ENCODE measurements at places on chromosomes 13 and 19.

DNA sequence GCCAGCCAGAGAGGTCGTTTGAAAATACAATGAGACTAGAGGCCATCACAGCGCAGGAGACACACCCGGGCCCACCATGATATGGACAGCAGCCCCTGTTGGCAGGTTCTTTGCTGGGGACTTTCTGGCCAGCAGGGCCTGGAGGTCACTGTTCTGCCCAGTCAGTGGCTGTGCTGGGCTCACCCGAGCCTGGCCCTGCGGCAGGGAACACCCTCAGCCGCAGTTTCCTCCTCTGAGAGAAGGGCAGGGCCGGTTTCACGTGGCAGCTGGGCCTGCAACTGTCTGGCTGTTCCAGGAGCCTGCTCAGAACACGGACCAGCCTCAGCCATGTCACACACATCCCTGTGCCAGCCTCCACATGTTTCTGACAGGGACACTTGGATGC lies 39.4 kb downstream of the ADPRHL1 start:
- DNase-seq: no peak

- peak; percentile 95 for DNase-seq
Observed at GRCh38 chr19:8444677-8445487, at the start of gene HNRNPM. Gene HNRNPM (plus strand): TSS chr19:8444975. CDS start chr19:8444999, 24 bp downstream.

- DNase-seq: no peak
Observed at GRCh38 chr19:31057476-31057875, 291.8 kb downstream of the TSHZ3 start.

DNA sequence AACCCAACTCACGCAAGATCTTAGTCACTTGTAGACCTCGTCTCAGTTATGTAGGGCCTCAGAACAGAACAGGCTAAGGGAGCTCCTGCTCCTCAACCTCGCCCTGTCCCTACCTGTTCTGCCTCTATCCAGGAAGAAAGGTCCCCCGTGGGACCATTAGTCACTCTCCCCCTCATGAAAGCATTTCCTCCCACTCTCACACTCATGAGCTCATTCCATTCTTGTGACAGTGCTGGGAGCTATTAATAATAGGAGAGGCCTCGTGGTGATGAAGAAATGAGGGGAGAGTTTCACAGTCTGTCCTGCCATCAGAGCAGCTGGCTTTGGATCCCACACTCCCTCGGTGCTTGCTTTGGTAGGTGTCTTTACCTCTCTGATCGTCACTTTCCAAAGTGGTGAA lies 10.2 kb downstream of the PPP2R1A start:
- no peak for DNase-seq

DNA sequence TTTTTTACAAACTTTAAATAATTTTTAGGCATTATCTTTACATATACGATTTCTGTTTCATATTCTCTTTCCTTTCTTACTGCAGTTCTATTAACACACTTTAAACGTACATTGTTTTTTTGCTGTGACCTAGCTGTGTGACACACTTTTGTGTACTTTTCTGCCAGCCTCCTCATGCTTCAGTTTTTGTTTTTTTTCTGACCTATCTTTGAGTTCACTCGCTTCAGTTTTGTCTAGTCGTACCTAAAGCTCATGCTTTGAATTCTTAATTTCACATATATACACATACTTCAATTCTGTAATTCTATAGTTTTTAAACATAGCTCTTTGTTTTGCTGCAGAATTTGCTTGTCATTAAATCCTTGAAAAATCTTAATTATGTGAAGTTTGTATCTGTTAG lies 150.4 kb downstream of the PDS5B start:
- no peak for DNase-seq

GRCh38 chr19:6225232-6225865 lies 54.4 kb downstream of the MLLT1 start:
- DNase-seq: no peak

DNA sequence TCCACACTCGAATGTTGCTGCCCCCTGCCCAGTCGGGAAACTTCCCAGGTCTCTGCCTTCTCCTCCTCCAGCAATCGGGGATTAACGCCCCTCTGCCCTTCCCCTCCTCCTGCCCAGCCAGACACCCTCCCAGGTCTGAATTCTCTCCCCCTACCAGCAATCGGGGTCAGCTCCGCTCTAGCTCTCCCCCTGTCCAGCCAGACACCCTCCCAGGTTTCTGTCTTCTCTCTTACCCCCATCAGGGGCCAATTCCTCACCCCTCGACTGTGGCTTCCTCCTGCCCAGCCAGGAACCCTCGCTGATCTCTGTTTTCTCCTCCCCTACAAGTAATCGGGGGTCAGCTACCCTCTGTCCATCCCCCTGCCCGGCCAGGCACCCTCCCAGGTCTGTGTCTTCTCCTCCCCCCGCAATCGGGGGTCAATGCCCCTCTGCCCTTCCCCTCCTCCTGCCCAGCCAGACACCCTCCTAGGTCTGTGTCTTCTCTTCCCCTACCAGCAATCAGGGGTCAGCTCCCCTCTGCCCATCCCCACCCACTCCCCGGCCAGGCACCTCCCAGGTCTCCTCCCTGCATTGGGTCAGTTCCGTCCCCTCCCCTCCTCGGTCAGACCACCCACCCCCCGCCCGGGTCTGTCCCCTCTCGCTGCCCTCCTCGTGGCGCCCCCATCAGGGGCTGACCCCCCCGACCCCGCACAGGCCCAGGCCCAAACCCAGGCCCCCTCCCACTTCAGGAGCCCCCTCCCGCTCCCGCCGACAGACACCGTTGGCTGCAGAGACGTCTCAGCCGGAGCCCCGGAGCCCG lies 668 bp downstream of the ZFR2 start:
- DNase-seq: no peak

GRCh38 chr19:5503598-5503997 lies 48.4 kb downstream of the ZNRF4 start:
- no peak for DNase-seq

DNA sequence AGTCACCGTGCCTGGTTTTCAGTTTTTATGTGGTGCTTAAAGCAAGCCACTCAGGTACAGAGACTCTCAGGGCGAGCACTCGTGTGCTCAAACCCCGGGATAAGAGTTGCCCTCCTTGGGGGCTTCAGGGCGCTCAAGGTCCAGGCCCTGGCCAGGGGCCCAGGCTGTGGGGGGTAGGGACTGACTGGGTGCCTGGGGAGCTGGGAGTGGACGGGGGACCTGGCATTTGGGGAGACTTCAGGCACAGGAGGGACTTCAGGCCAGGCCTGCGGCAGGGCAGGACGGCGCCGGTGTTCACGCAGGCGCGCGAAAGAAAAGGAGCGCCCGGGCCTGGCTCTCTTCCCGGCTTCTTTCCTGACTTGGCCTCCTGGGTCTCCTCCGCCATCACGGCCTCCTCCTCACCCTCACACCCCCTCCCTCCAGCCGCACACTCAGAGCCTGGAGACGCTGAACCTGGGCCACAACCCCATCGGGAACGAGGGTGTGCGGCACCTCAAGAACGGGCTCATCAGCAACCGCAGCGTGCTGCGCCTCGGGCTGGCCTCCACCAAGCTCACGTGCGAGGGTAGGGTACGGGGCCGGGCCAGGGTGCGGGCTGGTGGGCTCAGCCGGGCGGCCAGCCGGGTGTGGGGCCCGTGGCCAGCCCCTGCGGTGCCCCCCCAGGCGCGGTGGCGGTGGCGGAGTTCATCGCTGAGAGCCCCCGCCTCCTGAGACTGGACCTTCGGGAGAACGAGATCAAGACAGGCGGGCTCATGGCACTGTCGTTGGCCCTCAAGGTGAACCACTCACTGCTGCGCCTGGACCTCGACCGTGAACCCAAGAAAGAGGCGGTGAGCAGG lies 16.1 kb downstream of the NKPD1 start:
- DNase-seq: no peak

DNA sequence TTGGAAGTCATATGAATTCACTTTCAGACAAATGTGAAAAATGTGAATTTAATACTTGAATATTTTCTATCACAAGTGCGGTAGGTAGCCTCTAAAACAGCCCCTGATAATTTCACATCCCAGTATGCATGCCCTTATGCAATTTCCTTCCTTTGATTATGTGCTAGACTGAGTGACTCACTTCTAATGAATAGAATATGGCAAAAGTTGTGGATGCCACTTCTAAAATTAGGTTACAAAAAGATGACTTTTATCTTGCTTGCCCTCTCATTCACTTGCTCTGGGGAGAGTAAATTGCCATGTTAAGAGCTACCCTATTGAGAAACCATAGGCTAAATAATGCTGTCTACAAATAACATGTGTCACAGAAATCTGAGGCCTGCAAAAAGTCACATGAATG lies 402.5 kb upstream of the PCDH9 start:
- DNase-seq: no peak

- DNase-seq: no peak
Observed at GRCh38 chr19:55467236-55468053, 2.9 kb upstream of the C19orf85 start.

GRCh38 chr19:13797058-13797440 lies 1.8 kb downstream of the ZSWIM4 start:
- no peak for DNase-seq

DNA sequence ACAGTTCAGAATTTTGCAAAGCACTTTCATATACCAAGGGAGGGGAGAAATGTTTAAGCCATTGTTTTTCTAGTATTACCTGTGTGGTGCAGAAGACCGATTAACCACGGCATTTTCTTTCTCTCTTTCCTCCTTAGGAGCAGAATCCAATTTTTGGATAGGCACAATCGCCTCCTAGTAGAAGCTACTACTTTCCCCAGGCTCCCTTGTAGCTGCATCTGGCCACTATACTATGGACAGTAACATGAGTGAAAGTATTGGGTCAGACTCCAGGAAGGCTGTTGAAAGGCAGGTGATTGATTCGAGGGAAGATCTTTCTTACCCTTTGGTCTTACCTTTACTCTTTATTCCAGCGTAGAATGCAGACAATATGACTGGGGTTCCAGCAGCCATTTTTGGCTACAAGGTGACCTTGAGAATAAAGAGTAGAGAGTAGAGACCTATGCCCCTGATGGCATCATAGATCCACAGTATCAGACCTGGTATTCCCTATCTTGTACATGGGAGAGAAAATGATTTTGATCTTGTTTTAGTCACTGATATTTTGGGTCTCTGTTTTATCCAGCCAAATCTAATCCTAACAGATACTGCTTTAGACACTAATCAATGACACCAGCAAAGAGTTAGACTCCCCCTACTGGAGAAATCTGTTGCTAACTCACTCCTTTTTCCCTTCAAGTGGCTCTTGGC lies 77.0 kb downstream of the LRRC63 start:
- peak; percentile 35 for DNase-seq

DNA sequence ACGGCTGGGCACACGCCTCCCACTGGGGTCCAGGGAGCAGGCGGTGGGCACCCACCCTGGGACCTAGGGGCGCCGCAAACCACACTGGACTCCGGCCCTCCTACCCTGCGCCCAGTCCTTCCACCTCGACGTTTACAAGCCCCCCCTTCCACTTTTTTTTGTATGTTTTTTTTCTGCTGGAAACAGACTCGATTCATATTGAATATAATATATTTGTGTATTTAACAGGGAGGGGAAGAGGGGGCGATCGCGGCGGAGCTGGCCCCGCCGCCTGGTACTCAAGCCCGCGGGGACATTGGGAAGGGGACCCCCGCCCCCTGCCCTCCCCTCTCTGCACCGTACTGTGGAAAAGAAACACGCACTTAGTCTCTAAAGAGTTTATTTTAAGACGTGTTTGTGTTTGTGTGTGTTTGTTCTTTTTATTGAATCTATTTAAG lies 1.6 kb downstream of the JUNB start:
- no peak for DNase-seq

DNA sequence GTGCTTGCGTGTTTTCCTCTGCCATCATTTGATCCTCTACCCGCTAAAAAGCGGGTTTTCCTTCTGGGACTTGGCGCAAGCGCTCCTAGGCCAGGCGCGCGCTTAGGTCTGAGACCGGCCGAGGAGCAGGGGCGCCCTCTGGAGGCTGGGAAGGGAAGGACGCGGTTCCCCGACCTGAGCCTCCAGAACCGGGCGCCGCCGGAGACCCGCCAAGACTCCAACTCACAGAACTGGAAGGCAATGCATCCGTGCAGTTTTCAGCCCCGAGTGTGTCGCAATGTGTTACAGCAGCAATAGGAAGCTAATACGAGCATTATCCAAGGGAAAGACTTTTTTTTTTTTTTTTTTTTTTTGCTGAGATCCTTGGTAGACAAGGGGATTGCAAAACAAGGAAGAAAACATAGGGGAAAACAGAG lies 190.9 kb downstream of the COL4A1 start:
- no peak for DNase-seq

- DNase-seq: no peak
Observed at GRCh38 chr19:46603195-46603637, 2.1 kb downstream of the CALM3 start.

DNA sequence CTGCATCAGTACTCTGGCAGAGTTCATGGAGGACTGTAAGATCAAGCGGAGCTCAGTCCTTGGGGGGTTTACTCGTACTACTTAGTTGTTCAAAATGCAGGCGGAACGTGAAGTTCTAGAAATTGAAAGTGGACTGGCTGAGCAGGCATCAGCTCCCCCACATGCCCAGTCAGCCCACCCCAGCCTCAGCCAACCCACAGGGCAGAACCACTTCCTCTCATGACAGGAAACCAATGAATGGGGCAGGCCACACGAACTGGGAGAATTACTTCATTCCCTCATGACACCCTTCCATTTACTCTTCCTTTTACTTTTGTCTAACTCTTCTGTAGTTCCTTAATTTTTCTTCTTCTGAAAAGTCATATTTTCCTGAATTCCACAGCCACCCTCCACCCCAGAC lies 71.9 kb downstream of the FLT1 start:
- no peak for DNase-seq

GRCh38 chr19:45568732-45569131 lies 15.9 kb downstream of the OPA3 start:
- DNase-seq: no peak

DNA sequence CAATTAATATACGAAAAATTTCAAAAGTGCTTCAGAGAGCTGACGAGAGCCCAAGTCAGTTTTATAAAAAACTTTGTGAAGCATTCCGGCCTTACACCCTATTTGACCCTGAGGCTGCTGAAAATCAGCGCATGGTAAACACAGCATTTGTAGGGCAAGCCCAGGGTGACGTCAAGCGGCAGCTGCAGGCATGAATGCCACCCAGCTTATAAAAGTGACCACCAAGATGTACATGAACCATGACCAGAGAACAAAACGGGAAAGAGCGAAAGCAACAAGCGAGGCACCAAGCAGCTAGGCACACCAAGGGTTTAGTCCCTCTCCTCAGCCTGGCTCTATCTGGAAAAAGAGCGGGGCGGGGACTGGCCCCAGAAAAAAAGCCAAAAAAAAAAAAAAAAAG lies 6.0 kb downstream of the SIGLEC11 start:
- no peak for DNase-seq

DNA sequence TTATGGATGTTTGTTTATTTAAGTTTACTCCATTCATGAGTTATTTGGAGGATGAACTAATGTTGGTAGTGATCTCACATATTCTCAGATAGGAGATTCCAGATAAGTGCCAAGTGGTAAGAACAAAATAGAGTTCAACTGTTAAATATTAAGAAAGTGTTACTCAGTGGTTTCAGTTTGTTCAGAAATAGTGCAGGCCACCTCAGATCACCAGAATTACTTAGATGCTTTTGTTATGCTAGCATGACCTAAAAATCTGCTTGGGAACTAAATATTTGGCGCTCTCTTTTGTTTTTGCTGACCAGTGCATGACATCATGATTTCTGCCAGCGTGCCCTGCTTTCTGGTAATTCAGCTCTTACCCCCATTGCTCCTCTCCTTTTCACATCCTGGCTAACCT lies 15.6 kb downstream of the CLDN10 start:
- DNase-seq: no peak

- DNase-seq: no peak
Observed at GRCh38 chr13:97431171-97431764, 2.7 kb upstream of the RAP2A start.
